ENCODE measurements at places on chromosomes 6 and 20.

DNA sequence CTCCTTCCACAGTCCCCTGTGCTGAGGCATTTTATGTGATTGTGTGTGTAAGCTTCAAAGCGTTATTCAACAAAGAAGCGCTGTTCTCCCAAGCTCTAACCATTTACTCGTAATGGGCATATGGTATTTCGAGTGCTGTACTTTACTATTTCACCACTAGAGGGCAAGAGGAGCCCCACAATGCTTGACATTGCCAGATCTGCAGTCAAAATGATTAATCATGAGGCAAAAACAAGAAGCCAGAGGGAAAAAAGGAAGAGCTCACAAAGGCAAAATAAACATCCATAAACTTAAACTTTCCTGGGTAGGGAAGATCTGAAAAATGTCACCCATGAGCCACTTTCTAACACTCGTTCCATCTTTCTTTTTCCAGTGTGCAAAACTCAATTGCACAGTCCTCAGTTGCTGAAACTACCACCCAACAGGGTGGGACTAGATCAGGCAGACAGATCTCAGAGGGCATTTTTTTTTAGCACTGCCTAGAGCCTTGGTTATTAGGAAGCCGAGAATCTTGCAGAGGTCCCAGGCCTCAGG lies 215.0 kb upstream of the PLCB4 start:
- DNase-seq = no peak

DNA sequence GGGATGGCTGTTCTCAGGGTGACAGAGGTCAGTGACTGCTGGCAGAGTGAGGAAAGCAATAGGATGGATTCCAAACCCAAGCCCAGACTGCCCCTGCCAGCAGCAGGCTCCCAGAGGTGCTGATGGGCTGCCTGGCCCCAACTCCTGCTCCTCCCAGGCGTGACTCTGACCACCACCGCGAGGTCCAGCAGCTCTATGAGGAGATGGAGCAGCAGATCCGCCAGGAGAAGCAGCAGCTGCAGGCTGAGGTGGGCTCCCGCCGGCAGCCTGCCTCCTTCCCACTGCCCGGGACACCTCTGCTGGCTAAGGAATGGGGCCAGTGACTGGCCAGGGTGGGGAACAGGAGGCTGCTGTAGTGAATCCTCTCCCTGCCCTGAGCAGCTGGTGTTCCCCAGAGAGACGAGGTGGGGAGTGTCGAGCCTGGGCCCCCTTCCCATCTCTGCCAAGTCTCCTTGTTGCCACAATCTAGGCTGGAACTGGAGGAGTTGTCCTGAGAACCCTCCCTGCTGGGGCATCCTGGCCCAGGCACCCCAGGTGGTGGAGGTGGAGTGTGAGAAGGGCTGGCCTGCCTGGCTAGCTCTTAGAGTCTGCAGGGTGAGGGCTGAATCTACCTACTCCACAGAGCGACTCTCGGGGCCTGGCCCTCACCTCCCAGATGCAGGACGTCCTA lies 20.4 kb downstream of the RAB44 start:
- DNase-seq = no peak

DNA sequence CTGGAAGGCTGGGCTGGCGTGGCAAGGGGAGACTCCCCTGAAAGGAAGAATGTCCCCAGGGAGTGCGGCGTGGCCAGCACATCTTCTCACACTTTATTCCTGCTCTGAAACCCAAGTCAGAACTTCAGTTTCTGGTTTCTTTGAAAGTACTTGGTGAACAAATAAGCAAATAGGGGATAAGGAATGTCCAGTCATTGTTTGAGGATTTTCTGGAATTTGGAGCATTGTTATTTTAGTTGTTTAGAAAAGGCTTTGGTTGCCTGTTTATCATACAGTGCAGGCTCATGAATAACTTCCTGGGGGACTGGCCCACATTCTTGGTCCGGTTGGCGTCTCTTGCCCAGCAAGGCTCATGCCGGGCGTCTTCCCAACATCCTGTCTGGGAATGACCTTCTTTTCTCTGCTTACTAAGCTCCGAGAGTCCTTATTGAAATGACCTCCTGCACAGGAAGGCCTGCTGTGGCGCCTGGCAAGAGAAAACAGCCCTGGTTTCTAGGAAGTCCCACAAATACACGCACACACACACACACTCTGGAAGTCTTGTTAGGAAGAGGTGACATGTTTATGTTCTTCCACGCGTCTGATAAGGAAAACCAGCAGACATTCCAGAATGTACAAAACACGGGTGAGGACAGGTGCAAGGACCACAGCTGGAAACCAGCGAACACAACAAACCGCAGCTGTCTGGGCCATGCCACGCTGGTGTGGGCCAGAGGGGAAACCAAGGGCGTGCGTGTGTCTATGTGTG lies 71.9 kb downstream of the TMEM170B start:
- DNase-seq = no peak

- no peak for DNase-seq
Observed at GRCh38 chr20:37627767-37628130, 66.1 kb upstream of the CTNNBL1 start.

DNA sequence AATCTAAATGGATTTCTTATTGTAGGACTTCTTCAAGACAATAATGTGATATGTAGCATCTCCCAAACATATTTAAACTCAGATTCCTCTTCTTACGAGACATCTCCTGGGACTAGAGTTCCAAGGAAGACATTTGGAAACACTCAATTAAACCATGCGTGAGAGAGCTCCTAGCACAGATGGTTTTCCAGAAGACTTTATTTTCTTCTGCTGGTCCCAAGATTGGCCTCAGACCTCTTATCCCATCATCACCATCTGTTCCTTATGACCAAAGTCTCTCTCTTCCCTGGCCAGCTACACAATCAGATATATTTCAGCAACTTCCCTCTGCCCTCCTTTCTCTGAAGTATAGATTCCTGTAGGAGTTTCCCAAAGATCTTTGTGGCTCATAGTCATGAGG lies 93.2 kb upstream of the JARID2 start:
- no peak for DNase-seq

DNA sequence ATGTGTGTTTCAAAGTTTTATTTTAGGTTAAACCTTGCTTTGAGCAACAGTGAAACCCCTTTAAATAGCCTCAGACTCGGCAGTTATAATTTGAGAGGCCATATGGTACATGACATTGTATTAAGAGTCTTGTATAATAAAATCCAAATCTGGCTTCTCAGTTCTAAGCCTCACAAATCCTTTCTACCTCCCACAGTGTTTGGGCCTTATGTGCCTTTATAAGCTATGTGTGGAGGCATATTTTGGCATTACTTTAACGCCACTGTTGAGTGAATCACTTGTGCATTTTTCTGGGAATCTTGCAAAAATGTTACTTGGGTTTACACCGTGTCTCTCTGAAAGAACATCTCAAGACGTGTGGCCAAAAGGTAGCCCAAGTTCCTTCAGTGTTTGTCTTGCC lies 152.4 kb downstream of the COL9A1 start:
- no peak for DNase-seq
